NCI-H2029 treated with DMSO at 0.1 percent for 48 hours (cell line): ENCODE measurements at places on chromosomes 6 and 20.

- no peak for DNase-seq
Observed at GRCh38 chr6:101178748-101179147, 214.8 kb upstream of the GRIK2 start.

DNA sequence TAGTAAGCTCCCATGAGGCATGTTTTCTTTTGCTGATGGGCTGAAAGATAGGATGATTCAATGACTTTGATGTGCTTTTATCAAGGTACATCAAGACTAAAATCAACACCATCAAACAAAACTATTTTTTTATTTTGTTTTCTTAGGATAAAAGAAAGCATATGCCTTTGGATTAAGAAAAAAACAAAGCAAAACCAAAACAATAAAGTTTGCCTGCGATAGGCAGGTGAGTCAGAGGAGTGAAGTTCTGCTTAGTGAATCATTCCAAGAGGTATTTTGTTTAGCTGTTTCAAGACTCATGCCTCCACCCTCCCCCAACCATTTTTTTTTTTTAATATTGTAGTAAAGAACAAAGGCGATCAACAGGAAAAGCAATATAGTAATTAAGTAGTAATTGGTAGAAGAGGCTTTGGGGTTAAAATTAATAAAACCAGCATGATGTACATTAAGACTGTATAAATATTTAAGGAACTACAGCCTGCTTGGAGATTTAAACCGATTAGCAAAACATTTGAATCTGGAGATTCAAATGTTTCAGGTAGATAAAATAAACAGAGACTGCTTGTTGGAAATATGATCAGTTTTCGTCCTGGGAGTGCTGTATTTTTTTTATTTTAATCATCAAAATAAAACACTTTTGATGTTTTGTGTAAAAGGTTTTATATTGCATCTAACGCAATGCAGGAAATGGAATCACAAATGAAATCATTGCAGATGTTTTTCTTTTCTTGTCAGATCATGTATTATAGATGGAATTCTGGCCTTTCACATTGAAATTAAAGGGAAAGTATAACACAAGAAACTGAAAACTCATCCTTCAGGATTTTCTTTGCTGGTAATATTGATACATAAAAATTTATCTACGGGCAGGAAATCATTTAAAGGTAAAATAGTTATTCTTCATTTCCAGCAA, 482.3 kb upstream of the MANEA start:
- DNase-seq: no peak

GRCh38 chr6:56416247-56416646, 168.9 kb upstream of the COL21A1 start:
- no peak for DNase-seq

DNA sequence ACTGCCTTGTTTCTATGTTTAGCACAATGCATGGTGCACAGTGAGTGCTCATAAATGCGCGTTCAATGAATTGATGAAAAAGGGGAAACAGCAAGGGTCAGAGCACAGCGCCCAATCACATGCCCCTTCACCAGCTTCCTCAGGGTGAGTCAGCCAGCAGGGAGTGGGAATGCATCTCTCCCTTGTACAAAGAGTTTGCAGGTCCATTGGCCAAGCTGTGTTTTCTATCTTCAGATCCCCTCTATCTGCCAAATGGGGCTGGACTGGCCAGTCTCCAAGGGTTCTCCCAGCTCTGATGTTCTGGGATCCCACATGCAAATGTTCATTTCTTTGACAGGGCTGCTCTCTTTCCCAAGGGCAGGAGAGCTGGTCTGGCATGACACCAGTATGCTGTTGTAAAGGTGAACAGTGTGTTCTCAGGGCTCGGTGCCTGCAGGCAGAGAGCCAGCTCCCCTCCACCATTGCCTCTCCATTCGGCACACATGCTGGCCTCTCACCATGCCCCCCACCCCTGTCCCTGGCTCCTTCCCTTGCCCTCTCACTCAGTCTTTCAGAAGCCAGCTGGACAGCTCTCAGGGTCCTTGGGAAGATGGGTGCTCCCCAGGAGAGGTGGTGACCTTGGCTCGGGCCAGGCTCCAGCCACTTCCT, 25.0 kb downstream of the ANGPT4 start:
- no peak for DNase-seq

- no peak for DNase-seq
Observed at GRCh38 chr6:84508981-84509380, 255.4 kb downstream of the TBX18 start.

DNA sequence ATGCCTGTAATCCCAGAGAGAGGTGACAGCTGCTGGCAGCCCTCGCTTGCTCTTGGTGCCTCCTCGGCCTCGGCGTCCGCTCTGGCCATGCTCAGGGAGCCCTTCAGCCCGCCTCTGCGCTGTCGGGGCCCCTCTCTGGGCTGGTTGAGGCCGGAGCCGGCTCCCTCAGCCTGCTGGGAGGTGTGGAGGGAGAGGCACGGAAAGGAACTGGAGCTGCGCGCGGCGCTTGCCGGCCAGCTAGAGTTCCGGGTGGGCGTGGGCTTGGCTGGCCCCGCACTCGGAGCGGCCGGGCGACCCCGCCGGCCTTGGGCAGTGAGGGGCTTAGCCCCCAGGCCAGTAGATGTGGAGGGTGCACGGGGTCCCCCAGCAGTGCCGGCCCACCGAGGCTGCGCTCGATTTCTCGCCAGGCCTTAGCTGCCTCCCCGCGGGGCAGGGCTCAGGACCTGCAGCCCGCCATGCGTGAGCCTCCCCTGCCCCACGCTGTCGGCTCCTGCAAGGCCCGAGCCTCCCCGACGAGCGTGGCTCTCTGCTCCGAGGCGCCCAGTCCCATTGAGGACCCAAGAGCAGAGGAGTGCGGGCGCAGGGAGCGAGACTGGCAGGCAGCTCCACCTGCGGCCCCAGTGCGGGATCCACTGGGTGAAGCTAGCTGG, 34.6 kb downstream of the C6orf52 start:
- DNase-seq: no peak

DNA sequence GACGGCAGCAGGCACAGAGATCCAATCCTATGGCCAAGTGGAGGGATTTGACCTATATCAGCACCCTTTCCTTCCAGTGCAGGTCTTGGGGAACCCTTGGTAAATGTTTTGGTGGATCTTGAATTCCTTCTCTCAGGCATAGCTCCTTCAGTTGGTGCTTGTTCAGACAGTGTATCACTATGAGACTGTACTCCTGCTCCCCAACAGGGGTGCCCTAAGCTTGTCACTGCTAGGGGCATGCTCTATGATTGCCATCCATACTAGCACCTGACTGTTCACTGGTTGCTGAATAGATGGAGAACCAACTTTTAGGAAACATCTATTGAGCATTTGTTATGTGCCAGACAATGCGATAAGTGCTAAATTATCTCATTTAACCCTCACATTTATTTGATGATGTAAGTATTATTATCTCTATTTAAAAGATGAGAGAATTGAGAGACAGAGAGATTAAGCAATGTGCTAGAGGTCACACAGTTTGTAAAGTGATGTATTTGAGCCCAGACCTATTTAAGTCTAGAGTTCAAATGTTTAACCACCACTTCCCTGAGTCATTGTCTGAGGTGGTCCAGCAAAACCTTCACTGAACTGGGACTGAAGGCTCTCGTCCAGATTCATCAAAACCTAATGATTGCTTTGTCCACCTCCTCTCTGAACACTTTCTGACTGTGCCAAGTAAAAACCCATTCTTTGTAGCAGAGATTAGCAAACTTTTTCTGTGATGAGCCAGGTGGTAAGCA, 34.3 kb downstream of the ADGRF1 start:
- DNase-seq: no peak

- DNase-seq: no peak
Observed at GRCh38 chr6:100924534-100925227, 43.6 kb upstream of the ASCC3 start.

DNA sequence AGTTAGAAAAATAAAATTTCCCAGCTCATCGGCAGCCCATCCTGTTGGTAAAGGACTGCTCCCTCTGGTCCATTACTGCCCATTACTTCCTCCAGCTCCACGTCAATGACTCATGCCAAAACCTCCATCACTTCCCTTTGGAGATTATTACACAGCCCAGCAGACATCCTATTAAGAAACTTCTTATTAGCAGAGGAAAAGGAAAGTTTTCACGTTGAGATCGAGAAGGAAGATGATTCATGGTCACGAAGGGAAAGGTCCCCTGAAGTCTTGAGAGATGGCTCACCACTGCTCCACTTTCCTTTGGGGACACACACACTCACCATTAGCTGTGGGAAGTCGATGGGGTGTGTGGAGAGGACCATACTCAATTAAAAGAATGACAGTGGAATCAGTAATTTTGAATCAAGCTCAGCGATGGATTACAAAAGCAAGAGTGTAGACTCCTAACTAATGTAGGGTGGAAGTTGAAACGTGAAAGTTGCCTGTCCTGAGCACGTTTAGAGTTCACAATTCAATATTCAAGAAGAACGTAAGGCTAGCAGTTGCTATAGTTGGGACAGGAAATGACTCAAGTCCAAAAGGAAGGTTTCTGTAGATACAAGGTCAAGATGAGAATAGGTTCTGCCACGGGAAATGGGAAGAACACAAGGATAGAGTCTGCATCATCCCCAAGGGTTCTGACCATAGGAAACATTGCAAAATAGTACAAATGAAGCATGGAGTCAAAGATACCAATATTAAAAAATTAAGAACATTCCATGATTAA, 21.6 kb downstream of the SASH1 start:
- DNase-seq: no peak

DNA sequence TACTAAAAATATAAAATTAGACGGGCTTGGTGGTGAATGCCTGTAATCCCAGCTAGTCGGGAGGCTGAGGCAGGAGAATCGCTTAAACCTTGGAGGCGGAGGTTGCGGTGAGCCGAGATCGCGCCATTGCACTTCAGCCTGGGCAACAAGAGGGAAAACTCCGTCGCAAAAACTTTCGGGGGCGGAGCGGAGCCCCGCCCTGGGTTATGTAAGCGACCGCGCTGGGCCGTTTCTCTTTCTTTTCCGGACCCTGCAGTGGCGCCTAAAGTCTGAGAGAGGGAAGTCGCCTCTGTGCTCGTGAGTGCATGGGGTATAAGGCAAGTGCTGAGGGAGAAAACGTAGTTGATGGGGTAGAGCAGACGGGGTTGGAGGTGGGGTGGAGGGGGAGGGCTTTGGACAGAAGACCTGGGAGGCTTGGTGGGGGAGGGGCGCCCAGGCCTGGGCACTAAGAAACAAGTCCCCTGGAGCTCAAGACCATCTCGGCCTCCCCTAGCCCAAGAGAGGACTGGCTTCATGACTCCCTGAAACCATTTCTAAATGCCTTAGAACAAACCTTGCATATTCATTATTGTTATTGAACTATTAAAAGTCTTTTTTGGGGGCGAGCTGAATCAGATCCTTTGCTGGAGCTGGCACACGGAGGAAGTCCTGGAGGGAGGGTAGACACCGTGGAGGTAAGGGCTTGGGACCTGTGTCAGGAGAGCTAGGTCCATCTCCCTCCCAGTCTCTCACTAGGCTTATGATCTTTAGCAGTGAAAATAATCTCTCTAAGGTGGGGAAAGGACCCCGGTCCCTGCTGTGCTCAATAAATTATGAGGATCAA, 2.7 kb upstream of the MICA start:
- no peak for DNase-seq

GRCh38 chr20:48490961-48491831, 336.6 kb downstream of the PREX1 start:
- DNase-seq: no peak

GRCh38 chr6:157571950-157572349, 191.0 kb downstream of the ZDHHC14 start:
- DNase-seq: no peak

DNA sequence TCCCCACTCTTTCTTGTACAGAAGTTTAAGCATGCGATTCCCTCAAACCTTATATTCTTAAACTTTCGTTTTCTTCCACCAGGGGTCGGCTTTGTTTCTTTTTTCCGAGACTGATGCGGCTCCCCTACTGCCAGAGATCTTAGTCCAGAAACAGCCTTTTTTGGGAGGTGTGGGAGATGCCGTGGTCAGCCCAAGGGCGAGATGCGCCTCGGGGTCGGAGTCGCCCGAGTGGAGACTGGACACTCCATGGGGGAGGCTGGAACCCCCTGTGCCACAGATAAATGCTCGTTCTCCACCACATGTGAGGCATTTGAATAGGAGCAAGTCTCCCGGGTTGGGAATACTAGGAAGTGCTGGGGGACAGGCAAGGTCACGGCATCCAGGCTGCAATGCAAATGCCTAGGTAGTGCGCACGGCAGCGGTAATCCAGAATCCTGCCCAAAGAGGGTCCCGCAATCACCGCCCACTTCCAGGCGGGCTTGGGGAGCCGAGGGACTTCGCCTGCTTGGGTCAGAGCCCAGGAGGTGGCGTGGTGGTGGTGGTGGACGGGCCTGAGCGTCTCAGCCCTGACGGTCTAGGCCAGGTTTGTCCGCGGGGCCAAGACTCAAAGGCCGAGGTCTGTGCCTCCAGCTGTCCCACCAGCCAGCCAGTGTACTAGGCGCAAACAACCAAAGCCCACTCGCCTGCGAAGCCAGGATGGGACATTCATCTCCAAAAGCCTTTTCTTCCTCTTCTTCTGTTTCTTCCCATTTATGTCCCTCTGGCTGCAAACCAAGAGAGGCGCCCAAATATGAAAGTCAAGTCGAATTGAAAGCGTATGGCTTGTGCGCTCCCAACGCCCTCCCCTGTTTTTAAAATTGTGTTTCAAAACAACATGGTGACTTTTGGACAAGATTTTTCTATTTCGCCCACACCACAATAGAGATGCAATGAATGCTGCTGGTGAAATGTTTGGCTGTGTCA, 39.3 kb upstream of the OSTM1 start:
- no peak for DNase-seq

- DNase-seq: no peak
Observed at GRCh38 chr6:160160929-160161646, 39.5 kb downstream of the SLC22A1 start.

DNA sequence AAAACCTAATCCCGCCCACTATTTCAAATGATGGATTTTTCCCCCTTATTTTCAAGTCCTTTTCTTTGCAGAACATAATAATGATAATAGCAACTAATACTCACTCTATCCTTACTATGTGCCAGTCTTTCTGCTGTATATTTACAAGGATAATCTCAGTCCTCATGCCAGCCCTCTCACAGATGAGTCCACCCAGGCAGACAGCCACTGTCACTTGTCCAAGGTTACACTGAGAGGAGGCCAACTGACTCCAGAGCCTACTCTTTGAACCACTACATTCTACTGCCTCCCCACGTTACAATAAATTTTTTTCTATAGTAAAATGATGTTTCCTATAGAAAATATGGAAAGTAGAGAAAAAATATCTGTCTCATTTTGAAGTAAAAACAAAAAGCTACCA, 30.9 kb downstream of the ELOVL5 start:
- DNase-seq: no peak

DNA sequence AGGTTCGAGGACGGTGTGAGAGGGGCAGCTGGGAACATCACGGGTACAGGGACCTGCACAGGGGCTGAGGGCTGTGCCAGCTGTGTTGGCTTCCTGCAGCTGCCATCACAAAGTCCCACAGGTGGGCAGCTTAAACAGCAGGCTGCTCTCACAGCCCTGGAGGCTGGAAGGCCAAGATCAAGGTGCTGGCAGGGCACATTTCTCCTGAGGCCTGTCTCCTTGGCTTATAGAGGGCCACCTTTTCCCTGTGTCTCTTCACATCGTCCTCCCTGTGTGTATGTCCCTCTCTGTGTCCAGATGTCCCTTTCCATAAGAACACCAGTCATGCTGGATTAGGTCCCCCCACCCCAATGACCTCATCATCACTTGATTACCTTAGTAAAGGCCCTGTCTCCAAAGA, 15.1 kb upstream of the MPC1 start:
- DNase-seq: no peak

- no peak for DNase-seq
Observed at GRCh38 chr20:38267296-38267695, 6.8 kb upstream of the KIAA1755 start.
